H4 (cell line): ENCODE measurements at places on chromosomes 2 and 18. TPM values are rescaled to one million over a fixed set of nuclear protein-coding genes. Genes with fewer than 3 reads are reported as not detected.

Gene PDE11A
- 0.60 and 0.70 TPM in 2 replicates for total RNA-seq

Gene CMPK2
- 3.4 and 4.8 TPM in 2 replicates for total RNA-seq

Gene FAM110C
- 0.12 and 0.15 TPM in 2 replicates for total RNA-seq

Gene SLC4A3
- 2.3 and 2.9 TPM in 2 replicates for total RNA-seq

Gene AMER3
- not detected in 2 replicates for total RNA-seq

DNA sequence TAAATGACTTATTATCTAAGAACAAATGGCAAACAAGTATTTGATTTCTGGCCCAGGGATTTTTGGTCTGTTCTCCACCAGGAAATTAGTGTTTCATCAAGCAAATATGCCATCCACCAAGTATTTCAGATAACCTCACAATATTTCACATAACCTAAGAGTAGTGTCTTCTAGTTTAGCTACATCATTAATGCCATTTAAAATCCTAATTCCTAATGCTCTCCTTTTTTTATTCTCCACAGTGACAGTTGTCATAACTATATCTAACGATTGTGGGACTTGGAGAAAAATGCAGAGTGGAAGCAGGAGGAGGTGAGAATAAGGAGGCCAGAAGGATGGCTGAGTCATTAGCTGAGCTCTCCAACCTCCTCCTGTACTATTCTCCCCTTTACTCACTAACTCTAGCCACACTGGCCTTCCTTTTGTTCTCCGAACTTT, 58.5 kb upstream of the CTLA4 start:
- no peak for DNase-seq

DNA sequence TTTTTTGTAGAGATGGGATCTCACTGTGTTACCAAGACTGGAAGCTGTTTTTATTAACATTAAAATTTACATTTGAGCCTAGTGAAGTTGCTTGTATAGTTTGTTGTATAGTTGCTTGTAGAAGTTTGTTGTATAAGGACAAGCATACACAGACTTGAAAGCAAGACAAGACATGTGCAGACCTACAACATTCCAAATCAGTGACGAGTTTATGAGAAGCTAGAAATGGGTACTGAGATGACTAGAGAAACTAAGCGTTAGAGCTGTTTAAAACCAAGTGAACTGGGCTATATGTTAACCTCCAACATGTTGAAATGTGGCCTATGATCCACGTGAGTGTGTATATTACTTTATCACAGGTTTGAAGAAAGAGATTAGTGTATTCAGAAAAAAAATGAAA, 39.1 kb downstream of the ABCB11 start:
- DNase-seq = no peak

Gene UGT1A8
- not detected in 2 replicates for total RNA-seq

DNA sequence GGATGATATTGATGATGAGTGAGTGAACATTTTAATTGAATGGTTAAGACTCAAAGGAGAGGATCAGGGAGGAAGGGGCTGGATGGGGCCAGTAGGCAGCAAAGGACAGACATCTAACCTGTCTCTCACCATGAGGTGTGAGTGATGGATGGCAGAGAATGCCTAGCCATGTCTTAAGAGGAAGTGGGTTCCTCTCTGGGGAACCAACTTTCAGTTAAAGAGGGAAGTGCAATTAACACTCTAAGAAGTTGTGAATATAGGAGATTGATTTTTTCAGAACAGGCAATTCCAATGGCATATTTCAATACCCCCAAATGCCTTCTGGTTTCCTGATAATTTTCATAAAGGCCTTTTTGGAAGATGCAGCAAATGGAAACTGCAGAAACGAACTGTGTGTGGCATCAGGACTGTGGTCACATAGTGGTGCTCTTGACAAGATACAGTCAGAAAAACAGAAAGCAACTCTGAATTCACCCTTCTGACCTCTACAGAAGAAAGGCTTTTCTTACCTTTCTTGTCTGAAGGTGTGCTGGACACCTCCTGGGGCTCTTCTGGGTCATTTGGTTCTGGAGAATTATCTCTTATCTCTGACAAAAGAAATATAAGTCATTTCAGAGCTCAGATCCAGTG, 10.2 kb downstream of the SP110 start:
- no peak for DNase-seq

GRCh38 chr2:118833716-118834439, 13.6 kb downstream of the EN1 start:
- DNase-seq = no peak

GRCh38 chr2:120293096-120294007, 40.7 kb downstream of the RALB start:
- DNase-seq = no peak

Gene FAM237A
- total RNA-seq = not detected in 2 replicates

Gene GNAL
- total RNA-seq = 17.3 and 19.2 TPM in 2 replicates

DNA sequence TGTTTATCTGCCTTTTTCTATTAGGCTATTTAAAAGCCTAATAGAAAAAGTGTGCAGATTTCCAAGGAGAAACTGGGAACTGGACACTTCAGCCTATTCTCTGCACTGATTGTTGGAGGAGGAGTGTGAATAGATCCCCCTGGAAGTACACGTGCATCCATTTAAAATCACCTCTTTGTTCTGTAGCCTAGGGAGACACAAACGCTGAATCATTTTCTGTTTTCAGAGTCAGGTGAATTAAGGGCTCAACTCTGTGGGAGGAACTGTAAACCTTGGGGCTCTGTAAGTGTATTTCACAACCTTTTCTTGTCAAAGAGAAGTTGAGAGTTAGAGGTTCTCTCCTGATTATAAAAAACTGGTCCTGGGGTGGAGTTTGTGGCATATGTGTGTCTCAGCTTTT, 159.7 kb downstream of the SPAG16 start:
- no peak for DNase-seq

DNA sequence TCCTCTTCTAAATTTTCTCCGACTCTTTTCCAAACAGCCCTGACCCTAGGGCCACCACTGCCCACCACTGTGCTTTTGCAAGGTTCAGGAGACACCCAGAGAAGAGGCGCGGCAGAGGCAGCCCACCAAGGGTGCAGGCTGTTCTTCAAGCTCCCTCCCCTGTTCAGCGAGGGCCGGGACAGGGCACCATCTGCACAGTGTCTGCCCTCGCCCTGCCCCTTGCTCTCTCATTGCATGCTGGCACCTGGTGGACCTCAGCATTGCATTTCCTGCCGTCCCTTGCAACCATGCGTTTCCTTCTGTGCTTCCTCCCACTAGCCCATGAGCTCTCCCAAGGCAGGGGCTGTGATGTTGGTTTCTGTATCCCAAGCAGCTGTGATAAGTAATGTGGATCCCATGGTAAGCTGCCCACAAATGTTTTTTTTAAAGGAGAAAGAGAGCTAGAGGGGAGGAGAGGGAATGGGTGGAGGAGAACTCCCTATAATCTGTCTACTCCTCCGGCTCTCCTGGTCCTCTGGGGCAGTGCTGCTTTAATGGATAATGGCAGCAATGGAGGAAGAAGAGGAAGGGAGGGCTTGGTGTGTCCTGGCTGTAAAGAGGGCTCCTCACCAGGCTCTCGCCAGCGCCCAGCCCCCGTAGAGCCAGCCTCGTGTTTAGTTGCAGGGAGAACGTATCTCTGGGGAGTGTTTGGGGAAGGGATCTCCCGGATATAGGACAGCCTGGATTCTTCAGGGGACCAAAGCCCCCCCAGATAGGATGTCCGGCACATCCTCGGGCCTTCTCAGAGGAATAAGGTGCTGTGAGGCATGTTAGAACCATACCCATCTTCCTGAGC, 15.6 kb upstream of the YWHAQ start:
- DNase-seq = no peak

DNA sequence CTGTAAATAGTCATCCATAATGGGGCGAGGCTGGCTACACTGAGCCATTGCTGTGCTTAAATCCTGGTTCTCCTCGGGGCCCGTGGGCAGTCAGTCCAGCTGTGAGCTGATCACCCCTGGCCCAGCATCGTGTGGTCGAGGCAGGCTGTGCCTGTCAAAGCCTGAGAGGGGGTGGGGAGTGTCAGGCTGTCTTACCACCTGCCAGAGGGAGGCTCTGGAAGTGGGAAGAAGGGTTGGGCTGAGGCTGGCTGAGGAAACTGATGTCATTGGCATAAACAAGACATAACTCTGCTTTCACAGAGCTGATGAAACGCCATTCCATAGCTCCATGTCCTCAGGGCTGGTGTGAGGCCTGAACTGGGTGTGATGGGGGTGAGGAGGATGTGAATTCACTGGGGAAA, 49.7 kb downstream of the KLHL29 start:
- peak; percentile 40 for DNase-seq

Gene CDK15
- 8.0 and 9.2 TPM in 2 replicates for total RNA-seq

DNA sequence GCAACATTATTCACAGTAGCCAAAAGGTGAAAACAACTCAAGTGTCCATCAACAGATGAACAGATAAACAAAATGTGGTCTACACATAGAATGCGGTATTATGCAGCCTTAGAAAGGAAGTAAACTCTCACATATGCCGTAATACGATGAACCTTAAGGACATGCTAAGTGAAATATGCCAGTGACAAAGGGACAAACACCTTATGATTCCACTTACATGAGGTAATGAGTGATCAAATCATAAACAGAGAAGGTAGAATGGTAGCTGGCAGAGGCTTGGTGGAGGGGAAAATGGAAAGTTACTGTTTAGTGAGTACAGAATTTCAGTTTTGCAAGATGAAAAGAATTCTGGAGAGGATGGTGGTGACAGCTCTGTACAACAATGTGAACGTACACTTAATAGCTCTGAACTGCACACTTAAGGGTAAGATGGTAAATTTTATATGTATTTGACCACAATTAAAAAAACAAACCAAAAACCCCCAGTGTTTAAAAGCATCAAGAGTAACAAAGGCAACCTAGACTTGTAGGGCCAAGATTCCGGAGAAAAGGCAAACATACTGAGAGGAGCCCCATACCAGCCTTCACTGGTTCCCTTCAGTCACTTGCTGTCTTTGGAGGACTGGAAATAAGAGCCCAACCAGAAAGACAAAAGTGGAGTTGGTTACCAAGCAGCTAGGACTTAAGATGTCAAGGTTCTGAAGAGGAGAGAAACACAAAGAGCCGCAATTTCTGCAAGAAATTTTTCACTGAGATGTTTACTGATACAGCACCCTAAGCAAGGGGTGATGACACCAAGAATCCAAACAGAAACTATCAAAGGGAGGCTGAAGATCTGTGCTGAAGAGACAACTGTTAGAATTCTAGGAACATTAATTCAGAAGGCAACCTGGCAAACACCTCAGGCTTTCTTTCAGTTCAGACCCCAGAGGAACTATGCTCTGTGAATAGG, 61.3 kb downstream of the CUL3 start:
- DNase-seq = peak; percentile 10

- no peak for DNase-seq
Observed at GRCh38 chr2:233814056-233814835, 36.1 kb downstream of the MROH2A start.

DNA sequence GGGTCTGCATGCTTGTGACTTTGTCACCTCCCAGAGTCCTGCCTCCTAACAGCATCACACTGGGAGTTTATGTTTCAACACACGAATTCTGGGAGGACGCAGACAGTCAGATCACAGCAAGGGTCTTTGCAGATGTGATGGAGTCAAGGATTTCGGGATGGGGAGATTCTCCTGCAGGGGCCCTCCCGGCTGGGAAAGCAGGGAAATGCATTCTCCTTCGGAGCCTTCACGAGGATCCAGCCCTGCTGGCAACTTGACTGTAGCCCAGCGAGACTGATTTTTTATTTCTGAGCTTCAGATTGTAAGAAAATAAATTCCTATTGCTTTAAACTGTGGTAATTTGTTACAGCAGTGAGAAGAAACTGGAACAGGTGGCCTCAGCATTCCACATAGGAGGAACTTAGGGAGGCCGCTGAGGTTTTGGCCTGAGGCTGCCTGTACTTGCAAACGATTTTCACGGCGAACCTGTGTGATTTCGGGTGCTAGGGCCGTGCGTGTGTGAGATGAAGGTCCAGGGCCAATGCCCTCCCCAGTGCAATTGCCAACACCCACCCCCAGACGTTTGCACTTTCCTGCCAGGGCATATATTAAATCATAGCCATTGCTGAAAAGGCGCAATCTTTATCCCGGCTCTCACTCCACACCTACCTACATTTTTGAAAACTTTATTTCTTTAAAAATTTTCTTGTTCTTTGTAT, 79.8 kb downstream of the ASB1 start:
- no peak for DNase-seq

DNA sequence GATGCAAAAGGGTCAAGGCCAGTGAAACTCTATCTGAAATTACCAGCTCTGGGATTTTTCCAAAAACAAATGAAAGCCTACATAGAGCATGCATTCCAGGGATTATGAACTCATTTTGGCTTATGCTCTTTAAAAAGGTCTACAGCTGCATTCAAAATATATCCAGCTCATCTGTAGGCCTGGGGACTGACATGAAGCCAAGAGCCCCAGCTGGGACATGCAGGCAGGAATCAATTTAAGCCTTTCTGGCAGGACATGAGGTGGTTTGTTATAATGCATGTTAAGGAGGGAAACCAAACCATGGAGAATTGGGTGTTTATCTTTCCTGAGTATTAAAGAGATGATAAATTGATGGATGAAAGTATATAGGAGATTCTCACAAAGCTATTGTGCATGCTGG, 164.5 kb downstream of the RBM43 start:
- no peak for DNase-seq

Gene NPHP1
- 4.3 and 10.4 TPM in 2 replicates for total RNA-seq

Gene GLS
- 39.0 and 40.2 TPM in 2 replicates for total RNA-seq

GRCh38 chr2:237923481-237924163, 43.2 kb upstream of the UBE2F start:
- DNase-seq = no peak

Gene ARHGEF4
- total RNA-seq = 1.2 and 1.4 TPM in 2 replicates

DNA sequence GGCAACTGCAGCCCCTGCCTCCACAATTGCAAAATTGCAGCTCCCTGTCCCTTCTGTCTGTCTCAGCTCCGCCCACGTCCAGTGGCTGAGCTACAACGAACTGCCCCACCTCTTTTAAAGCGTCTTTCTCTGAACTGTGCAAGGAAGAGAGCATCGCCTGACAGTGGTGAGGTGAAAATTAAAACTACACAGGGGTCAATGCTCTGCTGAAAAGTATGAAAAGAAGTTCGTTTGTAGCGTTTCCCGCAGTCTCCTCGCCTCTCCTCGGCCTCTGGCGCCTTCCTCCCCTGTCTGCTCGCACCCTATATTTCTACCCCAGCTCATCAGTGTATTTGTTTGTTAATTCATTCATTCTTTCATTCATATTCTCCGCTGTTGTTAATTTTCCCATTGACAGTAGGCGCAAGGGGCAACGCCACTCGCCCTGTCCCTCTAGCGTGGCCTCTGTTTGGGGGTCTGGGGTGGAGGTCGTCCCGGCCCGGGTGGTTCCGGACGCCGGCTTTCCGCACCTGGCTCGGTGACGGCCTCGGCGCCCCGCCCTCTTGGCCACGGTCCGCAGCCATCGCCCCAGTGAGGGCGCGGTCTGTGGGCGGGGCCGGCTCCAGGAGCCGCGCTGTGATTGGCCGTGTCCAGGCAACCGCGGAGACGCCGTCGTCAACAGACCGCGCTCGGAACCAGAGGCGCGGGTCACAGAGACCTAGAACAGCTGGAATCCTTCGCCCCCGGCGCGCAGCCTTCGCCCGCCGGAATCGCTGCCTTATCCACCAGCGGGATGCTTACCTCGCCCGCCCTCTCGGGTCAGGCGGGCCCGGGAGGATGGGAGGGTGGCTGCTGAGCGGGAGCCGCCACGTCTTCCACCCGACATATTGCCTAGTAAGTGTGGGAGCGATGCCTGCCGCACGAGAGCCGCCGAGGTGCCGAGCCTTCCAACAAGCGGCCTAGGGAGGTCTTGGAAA, at the start of gene VWA3B:
Gene VWA3B, plus strand, starts transcription at position 677 of the 956 bp plus-strand sequence. CDS start 5,926 bp downstream, outside the sequence.
- DNase-seq = peak; percentile 27
